ENCODE measurements at places on chromosomes 7 and 10.

DNA sequence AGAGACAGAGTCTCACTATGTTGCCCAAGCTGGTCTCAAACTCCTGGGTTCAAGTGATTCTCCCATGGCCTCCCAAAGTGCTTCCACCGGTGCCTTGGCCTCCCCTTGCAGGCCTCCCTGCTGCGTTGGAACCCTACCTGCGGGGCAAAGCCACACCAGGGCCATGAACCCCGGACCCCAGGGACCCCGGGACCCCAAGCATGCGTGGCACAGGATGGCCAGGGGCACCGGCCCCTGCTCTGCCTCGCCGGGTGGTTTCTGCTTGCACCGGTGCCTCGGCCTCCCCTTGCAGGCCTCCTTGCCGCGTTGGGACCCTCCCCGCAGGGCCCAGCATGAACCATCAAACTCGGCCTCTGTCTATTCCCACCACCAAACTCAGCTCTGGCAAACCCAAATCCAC lies 301.0 kb upstream of the NPVF start:
- DNase-seq = no peak

- peak; percentile 61 for DNase-seq
Observed at GRCh38 chr10:113491967-113492565, 60.8 kb upstream of the HABP2 start.

DNA sequence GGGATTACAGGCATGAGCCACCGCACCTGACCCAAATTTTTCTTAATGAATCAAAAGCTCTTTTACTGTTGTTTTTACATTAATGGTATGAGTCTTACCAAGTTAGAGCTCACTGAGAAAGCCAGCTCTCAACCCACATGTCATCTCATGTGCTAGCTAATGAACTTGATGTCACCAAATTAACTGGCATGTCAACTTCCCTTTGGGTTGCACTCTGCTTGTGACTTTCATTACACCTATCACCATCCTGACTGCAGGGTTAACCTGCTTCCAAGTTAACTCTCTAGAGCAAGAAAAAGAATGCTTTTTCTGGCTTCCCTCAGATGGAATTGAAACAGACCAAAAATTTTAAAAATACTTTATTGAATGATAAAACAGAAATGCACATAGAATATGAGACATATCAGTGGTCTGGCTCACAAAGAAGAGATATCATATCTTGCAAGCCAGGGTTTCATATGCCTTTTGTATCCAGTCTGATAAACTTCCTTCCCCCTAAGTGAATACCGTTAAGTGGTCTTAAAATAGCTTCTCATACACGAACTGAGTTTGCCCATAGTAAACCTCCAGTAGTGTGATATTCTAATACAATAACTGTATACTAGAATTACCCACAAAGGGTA lies 42.9 kb upstream of the TRIM24 start:
- DNase-seq = no peak

DNA sequence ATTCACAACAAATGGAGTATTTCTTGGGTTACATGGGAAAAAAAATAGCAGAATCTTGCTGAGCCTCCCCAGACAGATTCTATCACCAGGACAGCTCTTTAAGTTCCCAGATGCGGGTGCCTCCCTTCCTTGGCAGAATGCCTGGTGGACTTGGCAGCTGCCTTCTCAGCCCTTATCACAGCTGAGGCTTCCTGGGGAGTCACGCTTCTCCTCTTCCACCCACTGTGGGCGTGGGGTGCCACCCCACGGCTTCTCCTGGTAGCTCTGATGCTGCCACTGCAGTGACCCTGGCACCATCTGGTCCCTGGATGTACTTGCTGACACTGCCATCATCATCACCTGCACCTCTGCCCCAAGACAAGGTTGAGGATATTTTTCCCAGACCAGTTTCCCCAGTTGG lies 16.2 kb upstream of the NME8 start:
- peak; percentile 10 for DNase-seq

All from fibroblast of skin of back (primary cell).